WTC11 (cell line): ENCODE measurements at places on chromosomes 1 and 21. TPM values are rescaled to one million over a fixed set of nuclear protein-coding genes. Genes with fewer than 3 reads are reported as not detected.

FMO2 gene
- total RNA-seq = 0.16 to 0.23 TPM in 2 of 3 replicates, not detected in the other

SPRR2B gene
- total RNA-seq = not detected in 3 replicates

FMO3 gene
- total RNA-seq = 0.14 TPM in 1 of 3 replicates, not detected in the others

C4BPA gene
- total RNA-seq = 0.23 to 0.39 TPM (median 0.30 TPM) in 3 replicates

F5 gene
- 0.20 to 0.21 TPM (median 0.21 TPM) in 3 replicates for total RNA-seq

ZSWIM5 gene
- total RNA-seq = 2.2 to 2.6 TPM (median 2.6 TPM) in 3 replicates

LCE2B gene
- not detected in 3 replicates for total RNA-seq

RRAGC gene
- total RNA-seq = 10.5 to 12.3 TPM (median 11.4 TPM) in 3 replicates

OR2T11 gene
- not detected in 3 replicates for total RNA-seq

GRCh38 chr21:41444703-41445464 is 18.8 kb downstream of the MX1 start:
- DNase-seq = no peak

DNA sequence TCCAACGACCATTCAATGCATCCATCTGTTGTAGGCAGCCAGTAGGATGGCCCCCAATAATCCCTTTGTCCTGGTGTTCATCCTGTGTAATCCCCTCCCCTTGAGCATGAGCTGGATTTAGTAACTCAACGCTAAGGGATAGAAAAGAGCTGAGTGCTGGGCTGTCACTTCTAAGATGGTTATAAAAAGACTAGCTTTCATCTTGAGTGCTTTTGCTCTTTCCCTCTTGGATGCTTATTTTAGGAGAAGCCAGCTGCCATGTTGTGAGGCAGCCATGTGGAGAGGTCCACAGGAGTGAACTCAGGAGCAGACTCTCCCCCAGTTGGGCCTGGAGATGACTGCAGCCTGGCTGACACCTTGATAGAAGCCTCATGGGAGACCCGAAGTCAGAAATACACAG is 401.5 kb downstream of the VAV3 start:
- DNase-seq = no peak

- no peak for DNase-seq
Observed at GRCh38 chr1:7219031-7219430, 433.8 kb downstream of the CAMTA1 start.

DNA sequence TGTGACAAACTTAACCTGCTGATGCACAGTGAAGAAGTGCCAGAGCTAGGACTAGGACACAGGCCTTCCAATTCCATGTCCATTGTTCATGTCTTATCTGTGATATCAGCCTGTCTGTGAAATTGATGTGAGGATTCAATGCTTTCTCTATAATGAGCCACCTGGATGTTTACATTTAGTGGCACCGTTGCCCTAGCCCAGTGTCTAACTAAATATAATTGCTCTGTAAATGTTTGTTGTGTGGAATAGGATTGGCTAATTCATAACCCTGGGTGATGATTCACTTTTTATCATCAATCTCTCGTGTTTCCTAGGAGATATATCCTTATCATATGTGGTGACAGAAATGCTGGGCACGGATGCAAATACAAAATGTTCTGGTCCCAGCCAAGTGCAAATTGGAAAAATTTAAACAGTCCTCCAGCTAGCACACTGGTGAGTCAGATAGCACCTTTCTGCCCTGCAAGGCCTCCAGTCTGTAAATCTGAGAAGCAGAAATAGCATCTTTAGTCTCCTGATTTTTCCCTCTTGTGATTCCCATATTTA is 46.9 kb upstream of the GNG12 start:
- DNase-seq = no peak

- DNase-seq = peak; percentile 16
Observed at GRCh38 chr1:23664837-23665795, 26.5 kb upstream of the RPL11 start.

GRCh38 chr1:160219062-160219929 is 14.1 kb downstream of the PEA15 start:
- peak; percentile 69 for DNase-seq

- no peak for DNase-seq
Observed at GRCh38 chr1:98924977-98925376, 79.7 kb downstream of the PLPPR5 start.

DNA sequence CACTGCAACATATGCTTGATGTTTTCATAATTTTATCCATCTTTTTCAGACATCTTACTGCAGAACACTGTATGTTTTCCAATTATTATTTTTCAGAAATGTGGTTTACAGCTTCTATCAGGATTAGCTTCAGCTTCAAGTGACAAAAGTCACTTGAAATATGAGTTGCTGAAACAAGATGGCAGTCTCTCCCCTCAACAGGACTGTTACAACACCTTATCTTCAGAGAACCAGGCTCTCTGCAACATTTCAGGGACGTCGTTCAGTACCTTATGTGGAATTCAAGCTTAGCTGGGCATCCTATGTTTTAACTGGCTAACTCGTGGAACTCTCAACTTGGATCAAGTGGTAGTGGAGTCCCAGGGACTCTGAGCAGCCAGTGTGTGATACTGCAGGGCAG is 2.0 kb upstream of the UBE2G2 start:
- no peak for DNase-seq

DNA sequence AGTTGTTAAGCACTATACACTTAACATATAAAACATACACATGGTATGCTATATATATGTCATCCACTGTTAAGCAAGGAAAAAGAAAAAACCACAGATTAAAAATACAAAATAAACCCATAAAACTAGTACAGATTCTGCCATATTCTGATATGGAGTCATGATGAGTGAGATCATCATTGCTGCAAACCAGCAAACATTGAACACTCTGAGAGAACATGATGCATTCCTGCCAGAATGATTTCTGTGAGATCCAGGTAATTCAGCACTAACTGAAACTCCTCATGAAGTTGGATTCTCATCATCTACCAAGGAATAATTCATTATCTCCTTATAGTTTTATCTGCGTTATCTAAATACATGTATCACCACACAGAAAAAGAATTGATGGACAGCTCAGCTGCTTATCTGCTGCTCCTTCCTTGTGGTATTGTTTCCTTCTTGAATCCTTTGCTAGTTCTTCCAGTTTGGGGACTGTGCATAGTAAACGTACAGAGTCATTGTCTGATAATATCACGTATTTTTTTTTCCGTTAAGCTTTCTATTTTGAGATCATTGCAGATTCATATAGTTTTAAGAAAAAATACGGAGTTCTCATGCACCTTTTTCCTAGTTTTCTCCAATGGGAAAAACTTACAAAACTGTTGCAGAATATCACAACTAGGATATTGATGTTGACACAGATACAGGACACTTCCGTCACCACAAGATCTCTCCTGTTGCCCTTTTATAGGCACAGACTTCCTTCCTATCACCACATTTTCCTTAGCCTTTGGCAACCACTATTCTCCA is 9.3 kb downstream of the RAB4A start:
- no peak for DNase-seq

GRCh38 chr21:41510500-41510899 is 2.5 kb upstream of the TMPRSS2 start:
- DNase-seq = no peak

GRCh38 chr1:192376374-192376773 is 59.6 kb downstream of the RGS21 start:
- DNase-seq = no peak

GRCh38 chr1:46519209-46519608 is 29.6 kb downstream of the DMBX1 start:
- DNase-seq = no peak

DNA sequence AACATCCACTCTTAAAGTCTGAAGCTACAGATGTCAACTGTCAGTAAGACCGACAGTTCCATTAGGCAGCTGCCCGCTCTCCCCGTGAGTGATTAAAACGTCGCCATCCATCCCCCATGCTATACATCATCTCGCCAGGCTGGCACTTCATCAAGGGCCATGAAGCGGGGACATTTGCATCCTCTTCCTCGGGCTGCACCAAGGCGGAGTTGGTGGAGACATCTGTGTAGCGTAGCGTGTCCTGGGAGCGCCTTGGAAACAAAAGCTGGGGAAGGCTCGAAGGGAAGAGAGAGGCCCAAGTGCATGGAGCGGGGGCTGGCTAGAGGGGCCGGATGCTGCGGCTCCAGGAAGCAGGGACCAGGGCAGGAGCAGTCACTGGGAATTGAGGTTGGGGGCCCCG is 250.1 kb downstream of the KAZN start:
- no peak for DNase-seq

DNA sequence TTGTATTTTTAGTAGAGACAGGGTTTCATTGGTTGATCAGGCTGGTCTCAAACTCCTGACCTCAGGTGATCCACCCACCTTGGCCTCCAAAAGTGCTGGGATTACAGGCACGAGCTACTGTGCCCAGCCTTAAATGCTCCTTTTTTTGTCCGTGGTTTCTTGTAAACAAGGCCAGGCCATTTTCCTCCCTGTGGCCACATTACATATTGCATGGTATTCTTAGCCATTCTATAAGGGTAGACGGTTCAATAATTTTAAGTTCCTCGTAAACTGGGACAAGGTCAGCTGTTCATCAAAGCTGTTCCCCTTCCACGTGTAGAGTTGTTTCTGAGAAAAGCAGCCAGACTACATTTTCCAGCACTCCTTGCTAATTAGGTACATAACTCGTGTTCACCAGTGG is 10.3 kb upstream of the LUZP1 start:
- DNase-seq = no peak

DNA sequence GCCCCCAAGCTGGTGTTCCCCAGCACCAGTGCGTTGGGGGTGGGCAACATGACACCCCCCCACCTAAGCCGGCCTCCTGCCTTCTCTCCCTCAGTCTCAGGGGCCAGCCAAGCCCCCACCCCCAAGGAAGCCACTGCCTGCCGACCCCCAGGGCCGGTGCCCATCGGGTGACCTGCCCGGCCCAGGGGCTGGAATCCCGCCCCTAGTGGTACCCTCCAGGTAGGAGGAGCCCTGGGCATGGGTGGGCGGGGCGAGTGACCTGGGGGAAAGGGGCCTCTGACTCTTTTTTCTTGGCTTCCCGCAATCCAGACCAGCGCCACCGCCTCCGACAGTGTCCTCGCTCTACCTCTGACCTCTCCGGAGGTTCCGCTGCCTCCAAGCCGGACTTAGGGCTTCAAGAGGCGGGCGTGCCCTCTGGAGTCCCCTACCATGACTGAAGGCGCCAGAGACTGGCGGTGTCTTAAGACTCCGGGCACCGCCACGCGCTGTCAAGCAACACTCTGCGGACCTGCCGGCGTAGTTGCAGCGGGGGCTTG is 1.3 kb upstream of the EFNA4 start:
- DNase-seq = peak; percentile 85

GRCh38 chr1:200970771-200971427 is 52.6 kb downstream of the KIF21B start:
- DNase-seq = no peak

- no peak for DNase-seq
Observed at GRCh38 chr1:117685936-117686806, 80.3 kb downstream of the TENT5C start.

- DNase-seq = no peak
Observed at GRCh38 chr1:6753320-6754140, 31.7 kb upstream of the CAMTA1 start.
